Choroid plexus epithelial cell (primary cell): ENCODE measurements at places on chromosomes 13 and 19.

- no peak for DNase-seq
These were observed 1171.8 kb downstream of the DIAPH3 start for GRCh38 chr13:58991826-58992477.

GRCh38 chr13:114309086-114309485, 5.2 kb upstream of the CHAMP1 start:
- DNase-seq: no peak

- no peak for DNase-seq
These were observed 25.0 kb downstream of the KBTBD6 start for GRCh38 chr13:41107584-41108014.

DNA sequence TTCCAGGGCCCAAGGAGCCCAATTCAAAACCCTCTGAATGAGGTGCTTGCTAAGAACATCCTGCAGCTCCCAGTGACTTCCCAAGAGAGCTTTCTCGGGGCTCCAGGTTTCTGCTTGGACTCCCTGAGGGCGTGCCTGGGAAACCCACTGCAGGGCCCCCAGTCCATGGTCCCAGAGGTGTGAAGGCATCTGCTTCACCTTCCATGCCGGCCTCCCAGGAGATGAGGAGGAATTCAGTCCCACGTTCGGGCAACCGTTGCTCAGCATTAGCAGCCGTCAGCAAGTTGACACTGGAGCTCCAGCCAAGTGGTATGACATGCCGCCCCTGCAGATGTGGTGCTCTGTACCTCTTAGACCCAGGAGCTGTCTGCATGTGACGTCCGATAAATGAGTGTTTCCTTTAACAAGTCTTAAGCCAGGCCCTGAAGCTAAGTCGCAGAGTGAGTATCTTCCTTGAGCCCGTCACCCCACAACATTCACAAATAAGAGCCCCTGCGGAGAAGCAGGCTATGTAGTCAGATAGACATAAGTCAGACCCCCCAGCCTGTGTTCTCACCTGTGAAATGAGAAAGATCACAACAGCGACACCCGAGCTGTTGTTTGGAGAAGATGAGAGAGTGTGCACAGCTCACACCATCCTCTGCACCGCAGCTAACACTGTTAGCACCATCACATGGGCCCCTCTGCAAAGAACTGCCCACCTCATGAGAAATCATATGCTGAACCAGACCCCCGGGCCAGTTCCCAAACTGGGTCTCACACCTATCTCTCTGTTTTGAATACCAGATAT, 150.3 kb downstream of the KATNAL1 start:
- no peak for DNase-seq

DNA sequence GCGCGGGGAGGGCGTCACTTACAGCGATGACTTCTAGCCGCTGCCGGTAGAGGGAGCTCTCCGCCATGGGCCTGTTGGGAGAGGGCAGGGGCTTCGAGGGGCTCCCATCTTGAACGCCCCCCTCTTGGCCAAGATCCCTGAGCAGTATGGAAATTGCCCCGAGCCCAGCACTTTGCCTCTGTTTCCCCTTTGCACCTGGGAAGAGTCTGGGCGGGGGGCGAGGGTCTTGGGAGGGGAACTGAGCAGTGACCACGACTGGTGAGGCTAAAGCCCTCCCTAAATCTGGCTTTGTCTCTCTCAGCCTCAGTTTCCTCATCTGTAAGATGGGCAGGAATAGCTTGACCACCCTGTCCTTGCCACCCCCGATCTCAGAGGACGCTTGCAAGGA, 2.8 kb downstream of the PALM3 start:
- no peak for DNase-seq

GRCh38 chr13:91046715-91047327, 300.7 kb upstream of the MIR17HG start:
- peak; percentile 11 for DNase-seq

GRCh38 chr19:38850436-38850975, 720 bp upstream of the HNRNPL start:
- peak; percentile 100 for DNase-seq

DNA sequence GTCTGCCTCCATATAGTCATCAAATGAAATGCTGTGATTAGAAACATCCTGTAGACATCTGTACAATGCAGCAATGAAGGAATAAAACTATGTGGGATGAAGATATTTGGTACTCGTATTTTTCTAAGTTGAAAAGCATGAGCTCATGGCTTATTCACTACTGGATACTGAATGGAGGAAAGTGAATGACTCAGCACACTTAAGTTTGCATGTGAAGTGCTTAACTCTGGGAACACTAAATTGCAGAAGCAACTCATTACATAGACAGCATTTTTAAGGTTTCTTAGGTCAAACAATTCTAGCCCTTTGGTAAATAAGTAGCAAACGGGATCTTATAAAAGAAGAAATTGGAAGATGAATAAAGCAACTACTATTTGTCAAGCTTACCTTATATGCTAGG, 429.0 kb upstream of the MIR17HG start:
- peak; percentile 57 for DNase-seq

- no peak for DNase-seq
These were observed 915 bp upstream of the KCTD12 start for GRCh38 chr13:76887076-76887563.

DNA sequence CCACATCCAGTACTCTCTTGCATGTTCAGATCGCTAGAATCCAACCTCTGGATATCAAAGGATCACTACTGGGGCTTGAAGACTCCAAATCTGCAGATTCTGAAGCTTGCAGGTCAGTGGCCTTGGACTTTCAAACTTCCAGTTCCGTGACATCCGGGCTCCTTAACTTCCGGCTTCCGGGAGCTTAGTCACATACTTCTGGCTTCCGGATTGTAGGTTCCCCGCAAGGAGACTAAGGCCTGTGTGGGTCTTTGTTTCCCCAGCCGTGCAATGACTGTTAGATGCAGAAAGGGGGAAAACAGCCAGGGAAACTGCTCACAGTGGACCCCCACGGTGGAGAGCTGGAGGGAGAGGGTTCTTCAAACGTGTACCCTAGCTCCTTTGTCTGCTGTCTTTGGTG, 41.4 kb downstream of the ZNF333 start:
- DNase-seq: peak; percentile 14

DNA sequence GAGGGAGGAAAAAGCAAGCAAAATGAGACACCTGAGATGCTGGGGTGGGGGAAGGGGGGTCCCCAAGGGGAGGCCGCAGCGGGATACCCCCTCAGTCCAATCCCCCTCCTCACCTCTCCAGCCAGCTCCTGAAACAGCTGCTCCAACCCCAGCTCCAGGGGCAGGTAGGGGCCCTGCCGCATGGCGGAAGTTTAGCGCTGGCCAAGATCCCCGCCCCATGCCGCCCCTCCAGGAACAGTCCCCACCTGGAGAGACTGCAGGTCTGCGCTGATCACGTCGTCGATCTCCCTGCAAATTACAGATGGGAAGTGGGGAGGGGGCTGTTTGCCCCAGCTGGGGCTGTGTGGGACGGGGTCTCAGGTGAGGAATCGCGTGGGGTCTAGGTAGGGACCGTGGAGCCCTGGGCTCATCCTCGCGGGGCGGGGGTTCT, 9.0 kb downstream of the CAPN12 start:
- DNase-seq: no peak

DNA sequence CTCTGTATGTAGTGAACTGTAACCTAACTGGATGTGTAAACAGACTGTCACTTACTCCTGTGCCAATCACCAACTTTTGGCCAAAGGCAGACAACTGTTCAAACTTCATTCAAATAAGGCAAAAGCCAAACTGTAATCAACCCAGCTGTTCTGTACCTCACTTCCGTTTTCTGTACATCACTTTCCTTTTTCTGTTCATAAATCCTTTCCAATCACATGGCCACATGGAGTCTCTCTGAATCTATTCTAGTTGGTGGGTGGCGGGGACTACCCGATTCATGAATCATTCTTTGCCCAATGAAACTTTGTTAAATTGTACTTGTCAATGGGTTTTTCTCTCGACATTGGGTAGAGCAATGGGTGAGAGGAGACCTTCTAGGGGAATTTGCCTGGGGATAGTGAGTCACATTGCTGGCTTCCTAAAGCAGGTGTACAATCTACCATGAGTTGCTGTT, 178.3 kb upstream of the RFC3 start:
- no peak for DNase-seq

DNA sequence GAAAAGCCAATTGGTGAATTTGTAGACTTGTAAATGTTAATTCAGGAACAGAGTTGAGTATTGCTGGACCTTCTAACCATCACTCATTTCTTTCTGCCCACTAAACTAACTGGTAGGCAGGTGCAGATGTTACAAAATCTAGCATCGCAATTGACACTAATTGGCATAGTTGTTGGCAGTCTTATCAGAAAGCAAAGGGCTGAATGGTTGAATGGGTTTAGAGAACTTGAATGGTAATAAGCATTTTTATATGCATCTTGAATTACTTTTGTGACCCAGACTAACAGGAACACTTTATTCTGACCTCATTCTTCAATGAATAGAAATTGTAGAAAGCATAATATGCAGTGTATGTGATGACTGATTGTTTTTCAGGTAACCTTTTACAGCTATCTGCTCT, 189.1 kb downstream of the GGACT start:
- no peak for DNase-seq

DNA sequence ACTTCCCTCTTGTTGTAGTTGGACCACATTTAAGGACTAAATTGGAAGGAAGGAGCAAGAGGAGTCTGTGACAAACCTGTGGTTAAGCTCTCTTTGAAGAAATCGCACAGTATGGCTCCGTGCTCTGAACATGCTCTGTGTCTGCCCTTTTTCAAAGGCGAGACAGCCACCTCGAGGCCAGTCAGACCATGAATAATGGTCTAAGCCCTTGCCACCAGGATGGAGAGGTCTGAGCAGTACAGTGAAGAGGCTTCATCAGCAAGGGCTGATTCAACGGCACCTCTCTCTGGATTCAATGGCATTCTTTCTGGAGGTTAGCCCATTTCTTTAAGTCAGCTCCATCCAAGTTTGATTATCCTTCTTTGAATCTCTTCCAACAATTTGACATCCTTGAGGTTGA, 30.9 kb downstream of the FAM216B start:
- peak; percentile 58 for DNase-seq

- DNase-seq: no peak
These were observed 89.7 kb downstream of the AKAP11 start for GRCh38 chr13:42361701-42362100.

DNA sequence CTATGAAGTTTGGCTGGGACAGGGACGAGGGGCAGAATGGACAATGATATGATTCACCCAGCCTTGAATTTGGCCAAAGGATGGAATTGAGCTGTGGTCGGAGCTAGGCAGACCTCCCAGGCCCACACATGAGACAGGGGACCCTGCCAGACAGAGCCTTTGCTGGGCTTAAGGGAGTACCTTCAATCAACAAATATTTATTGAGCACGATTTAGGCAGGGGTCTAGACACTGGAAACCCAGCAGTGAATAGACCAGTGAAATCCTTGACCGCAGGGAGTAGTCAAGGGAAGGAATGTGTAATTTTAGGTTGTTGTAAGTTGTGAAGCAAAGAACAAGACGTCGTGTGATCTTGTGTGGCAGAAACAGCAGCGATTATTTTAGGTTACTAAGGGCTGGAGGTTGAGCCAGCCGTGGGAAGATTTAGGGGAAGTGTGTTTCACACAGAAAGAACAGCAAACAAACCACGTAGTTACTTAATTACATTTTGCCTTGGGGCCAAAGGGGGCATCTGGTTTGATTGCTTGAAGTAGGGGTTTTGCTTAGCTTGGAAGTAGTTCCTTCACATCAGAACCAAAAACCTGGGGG, 16.9 kb upstream of the AP1M2 start:
- DNase-seq: peak; percentile 69

- no peak for DNase-seq
These were observed 8.4 kb downstream of the ZNF776 start for GRCh38 chr19:57755031-57755430.

GRCh38 chr13:94598281-94598680, 2.3 kb upstream of the TGDS start:
- no peak for DNase-seq

DNA sequence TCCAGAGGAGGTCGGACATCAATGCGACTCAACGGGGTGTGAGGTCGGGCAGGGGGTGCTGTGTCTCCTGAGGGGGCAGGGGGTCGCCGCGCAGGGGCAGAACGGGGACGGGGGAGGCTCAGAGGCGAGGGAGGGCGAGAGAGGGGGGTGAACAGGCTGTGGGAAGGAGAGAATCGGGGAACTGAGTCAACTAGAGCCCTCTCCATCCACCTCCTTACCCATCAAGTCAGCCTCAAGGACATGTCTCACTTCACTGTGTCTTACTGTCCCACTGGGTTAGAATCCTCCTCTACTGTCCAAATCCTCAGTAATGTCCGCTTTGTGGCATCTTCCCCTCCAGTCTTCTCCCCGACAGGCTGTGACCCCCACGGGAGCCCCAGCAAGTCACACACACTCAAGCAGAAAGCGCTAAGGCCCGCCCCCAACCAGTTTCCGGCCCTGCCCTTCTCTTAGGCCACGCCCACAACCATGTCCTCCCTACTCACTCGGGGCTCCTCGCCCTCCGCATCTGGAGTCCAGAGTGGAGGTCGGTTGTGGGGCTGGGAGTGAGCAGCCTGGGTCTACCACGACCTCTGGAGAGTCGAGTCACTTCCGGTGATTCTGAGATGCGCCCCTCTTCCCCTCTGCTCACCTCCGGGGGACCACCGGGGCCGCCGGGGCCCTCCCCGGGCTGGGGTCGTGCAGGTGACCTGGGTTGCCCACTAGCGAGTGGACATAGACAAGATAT, 9.3 kb downstream of the PLEKHA4 start:
- DNase-seq: no peak

DNA sequence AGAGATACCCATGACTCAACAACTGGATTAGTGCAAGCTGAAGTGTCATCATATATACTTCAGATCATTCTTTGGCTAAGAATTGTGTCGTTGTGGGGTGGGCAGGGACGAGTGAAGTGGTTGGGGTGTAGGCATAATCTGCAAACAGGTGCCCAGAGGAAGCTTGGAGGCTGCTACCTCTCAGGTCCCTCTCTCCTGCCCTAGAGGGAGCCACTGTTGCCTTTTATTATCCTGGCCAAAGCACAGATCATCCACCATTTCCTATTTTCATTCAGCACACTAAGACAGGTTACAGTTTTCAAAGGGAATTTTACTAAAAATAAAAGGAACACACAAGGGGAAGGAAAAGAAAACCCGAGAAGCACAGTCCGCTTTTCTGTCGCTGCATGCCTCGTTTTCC, 126.6 kb downstream of the HS6ST3 start:
- DNase-seq: no peak

DNA sequence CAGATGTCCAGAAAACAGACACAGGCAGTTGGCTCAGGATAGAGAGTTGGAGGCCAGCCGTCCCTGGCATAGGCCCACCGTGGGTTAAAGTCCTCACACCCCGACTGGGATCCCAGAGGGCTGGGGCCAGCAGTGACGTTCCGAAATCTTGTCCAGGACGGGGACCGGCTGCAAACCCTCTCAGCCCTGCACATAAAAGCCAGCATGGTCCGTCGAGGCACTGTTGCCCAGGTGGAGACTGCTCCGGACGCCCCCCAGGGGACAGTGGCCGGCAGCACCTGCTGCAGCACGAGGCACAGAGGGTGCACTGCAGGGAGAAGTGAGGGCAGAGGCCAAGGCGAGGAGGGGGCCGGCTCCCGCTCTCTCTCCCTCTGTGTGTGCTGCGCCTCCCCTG, 4.3 kb upstream of the IFNL2 start:
- no peak for DNase-seq

DNA sequence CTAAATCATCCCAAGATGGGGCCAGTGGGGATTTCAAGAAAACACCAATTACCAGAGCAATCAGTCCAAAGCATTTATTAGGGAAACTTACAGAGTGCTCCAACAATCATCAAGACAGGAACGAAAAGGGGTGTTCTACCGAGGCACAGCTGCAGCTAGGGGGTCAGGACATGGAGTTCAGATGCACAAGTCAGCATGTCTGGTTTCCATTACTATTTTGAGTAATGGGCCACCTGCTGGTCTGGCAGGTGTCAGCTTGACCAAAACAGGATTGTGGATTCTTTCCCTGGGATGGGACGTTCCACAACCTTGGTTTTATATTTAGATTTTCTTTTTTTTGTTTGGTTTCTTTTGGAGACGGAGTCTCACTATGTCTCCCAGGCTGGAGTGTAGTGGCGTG, 3.9 kb upstream of the UBL5 start:
- no peak for DNase-seq
